ENCODE measurements at places on chromosomes 2 and 18.

GRCh38 chr2:15262792-15263191 is 298.3 kb downstream of the NBAS start:
- DNase-seq: no peak

GRCh38 chr2:203992509-203992908 is 55.9 kb downstream of the ICOS start:
- no peak for DNase-seq

- DNase-seq: no peak
These were observed 44.0 kb downstream of the ITGB6 start for GRCh38 chr2:160156100-160156499.

DNA sequence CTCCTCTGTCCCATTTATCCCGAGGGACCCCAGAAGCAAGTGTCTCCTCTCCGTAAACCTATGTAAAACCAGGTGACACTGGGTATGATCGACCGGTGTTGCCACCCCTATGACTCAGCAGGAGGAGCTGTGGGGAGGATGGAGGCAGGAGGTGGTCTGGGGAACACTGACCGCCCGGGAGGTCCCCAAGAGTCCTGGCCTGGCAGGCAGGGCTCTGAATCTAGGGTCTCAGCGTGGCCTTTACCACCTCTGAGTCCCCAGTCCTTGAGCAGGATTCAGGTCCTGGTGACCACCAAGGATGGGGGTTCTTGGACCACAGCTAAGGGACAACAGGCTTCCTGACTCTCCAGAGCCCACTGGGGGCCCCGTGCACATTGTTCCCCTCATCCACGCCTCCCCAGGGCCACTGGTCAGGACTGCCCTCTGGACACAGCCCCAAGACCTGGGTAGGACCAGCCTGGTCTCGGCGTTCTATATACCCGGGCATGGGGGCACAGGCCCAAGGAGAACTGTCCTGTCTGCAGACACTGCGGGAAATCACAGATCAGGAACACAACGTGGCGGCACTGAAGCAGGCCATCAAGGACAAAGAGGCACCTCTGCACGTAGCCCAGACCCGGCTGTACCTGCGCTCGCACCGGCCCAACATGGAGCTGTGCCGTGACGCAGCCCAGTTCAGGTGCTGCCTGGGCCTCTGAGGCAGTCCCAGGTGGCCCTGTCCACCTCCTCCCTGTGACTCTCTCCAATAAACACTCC is 4.0 kb downstream of the TEKT4 start:
- no peak for DNase-seq

DNA sequence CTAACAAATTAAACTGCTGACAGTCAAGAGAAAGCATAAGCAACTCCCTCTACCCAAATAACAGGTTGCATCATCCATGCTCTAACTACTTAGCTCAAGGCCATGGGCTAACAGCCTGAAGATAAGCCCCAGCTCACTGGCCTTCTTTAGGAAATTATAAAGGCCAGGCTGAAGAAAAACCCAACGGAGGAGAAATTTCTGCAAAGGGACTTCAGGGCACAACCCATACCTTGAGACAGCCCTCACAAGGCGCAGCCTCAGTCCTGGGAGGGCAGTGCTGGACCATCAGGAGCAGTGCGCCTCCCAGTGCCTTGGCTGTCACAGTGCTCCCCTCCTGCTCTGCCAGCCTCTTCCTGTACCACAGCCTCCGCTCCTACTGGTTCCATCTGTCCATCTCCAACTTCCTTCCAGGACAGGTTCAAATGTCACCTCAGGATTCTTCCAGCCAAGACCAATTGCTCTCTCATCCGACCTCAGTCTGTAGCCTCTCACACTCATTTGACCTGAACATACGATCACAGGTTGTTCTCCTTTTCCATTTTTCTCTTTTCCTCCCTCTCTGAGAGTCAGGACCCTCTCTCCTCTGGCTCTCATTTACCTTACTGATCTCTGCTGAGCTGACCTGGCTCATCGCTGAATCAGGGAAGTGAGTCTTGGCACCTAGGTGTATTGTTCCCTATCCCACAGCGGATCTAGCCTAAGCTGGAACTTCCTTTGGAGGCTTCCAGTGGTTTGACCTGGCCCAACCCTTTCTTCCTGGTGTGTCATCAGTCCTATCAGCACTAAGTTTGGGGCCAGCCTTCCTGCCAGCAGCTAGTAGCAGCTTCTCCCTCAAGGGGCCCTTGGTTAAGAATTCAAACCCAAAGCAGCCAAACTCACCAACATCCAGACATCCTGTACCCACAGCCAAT is 1.9 kb downstream of the MCFD2 start:
- no peak for DNase-seq

- DNase-seq: no peak
These were observed 252.5 kb upstream of the SP5 start for GRCh38 chr2:170462433-170463205.

DNA sequence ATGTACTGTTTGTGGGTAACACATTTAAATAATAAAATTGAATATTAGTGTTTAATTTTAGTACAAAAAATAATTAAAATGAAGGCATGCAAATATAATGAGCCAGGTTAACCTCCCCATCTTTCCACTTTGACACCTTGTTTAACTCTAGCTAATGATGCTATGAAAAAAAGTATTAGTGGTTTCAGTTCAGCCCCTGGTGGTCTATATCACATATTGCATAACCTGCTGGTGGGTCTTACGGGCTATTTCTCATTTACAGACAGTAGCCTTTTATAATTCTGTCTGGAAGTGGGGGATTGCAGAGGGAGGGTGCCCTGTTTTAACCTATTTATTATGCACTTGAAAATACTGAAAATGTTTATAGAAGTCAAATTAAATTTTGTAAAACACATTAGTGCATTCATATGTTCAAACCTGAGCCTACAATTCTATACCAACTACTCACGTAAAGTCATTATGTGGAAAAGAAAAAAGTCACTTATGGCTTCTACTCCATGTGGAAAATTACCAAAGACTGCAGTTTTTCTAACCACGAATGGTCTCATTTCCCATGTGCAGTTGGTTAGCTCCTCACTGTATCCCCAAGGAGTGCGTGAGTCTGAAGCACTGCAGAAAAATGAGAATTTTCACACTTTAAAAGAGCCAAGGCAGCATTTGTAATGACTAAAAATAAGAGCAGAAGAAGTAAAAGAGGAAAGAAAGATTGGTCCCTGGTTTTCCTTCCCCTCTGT is 381.0 kb downstream of the MTX2 start:
- DNase-seq: no peak

- no peak for DNase-seq
These were observed 932.2 kb upstream of the FANCL start for GRCh38 chr2:59173325-59173724.

GRCh38 chr18:45164551-45164950 is 450.7 kb upstream of the SLC14A2 start:
- DNase-seq: no peak

- DNase-seq: no peak
These were observed 22.6 kb downstream of the MTX2 start for GRCh38 chr2:176291809-176292283.

- no peak for DNase-seq
These were observed 1757.3 kb upstream of the PIK3C3 start for GRCh38 chr18:40197711-40198110.

- DNase-seq: no peak
These were observed 8.5 kb upstream of the ANKRD62 start for GRCh38 chr18:12085136-12085535.

DNA sequence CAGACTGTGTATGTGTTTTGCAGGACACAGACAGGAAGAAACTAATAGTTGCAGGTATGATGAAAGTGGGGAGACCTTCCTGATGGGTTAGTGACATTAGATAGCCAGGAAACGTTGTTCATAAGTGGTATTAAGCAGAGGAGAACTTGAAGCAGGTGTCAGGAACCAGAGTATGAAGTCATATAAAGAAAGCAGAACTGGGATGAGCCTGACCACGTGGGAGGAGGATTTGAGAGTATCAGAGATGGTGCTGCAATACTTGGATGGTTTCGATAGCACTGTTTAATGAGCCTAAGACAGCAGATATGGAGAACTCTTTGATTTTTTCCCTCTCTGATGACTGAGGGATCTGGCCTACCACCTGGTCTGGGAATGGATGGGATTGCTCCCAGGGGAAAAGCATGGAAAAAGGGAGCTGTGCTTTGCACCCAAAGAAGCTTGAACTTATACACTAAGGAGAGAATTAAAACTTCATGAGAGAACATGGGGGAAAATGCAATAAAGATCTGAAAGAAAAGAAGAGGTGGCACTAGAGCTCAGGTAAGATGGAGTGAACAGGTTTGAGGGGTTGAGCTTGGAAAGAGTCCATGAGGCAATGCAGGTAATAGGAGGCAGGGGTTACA is 226.0 kb upstream of the LRRTM1 start:
- DNase-seq: no peak

DNA sequence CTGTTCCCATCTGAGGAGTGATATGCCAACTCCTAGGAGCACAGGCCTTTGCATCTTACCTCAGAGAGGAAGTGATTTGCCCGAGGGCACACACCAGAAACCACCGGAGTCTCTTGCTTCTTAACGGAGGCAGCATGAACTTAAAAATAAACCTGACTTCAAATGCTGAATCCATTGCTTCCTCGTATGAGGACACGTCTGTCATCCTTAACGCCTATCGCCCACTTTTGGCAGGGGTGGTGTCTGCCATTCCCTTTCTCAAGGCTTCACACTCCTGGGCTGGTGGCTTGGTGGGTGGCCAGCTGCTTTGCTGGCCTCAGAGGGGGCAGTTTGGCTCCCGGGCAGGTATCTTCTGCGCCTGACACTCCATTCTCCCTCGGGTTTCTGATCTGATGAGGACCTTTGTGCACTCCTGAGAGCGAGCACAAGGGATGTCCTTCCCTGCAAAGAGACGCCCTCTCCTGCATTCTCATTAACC is 1.1 kb upstream of the PREB start:
- no peak for DNase-seq

- no peak for DNase-seq
These were observed 28.7 kb downstream of the CCDC141 start for GRCh38 chr2:179021258-179021657.

- peak; percentile 31 for DNase-seq
These were observed 23.2 kb downstream of the LAMA3 start for GRCh38 chr18:23712445-23712844.

DNA sequence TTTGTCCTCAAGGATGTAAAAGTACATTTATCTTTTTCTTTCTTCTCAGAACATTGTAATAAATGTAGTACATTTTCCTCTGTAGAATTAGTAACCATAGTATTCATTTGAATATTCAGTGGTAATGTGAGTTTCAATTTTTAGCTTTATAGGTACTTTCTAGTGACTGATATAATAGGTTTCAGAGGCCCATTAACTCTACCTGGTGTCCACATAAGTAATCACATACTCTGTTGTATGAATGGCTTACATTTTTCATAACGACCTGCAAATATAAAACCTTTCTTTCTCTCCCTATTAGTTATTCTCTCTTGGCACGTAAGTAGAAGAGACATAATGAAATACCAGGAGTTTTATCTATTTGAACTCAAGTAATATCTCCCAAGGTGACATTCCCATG is 1017.6 kb downstream of the DPP10 start:
- DNase-seq: no peak

- DNase-seq: peak; percentile 10
These were observed 97.9 kb upstream of the SERTAD2 start for GRCh38 chr2:64751286-64752260.

DNA sequence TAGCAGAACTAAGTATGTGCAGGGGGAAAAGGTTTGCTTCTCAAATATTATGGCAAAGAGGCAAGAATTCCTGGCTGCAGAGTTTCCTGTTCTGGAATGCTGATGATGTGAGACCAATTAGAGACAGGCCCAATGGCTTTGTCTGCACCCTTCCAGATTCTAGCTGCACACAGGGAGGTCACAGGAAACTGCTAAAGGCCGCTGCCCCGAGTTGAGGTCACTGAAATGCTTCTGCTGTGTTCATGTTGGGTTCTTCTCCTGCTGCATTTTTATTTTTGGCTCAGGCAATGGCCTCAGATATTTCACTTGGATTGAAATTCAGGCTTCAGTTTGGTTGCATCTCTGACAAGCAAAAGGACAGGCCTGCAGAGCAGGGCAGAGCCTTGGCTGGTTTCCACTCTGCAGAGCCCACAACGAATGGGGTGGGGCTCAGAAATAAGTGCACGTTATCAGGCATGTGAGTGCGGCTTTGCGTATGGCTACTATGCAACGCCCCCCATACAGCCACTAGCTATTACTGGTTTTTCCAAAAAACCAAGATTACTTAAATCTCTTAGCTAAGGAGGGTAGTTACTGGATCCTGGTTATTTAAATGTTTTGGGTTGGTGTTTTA is 66.9 kb upstream of the FZD5 start:
- no peak for DNase-seq

DNA sequence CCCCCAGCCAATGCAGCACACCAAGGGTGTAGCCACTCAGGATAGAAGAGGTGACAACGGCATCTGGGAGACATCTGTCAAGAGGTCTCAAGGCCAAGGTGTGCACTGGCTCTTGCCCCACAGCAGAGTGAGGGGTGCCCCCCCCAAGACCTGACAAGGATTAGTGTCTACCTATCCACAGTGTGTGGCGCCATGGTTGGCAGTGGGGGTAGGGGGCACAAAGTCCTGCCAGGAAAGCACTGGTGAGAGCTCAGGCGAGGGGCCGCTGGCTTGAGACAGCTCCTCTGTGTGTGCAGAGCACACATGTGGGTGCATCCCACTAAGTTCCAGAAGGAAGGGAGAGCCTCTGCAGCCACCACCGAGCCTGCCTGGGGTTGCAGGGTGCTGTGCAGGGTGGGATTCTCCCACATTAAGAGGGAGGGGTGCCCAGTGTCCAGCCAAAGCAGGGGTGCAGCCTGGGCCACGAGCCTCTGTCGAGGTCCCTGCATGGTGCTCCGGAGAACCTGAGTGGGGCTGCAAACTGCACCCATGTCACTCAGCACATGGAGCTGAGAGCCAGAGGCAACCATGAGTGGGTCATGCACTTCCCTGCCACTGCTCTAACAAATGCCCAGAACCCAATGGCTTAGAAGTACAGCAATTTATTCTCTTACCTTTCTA is 311.2 kb upstream of the HDAC4 start:
- no peak for DNase-seq

- DNase-seq: no peak
These were observed 2.0 kb upstream of the EN1 start for GRCh38 chr2:118849226-118850167.

DNA sequence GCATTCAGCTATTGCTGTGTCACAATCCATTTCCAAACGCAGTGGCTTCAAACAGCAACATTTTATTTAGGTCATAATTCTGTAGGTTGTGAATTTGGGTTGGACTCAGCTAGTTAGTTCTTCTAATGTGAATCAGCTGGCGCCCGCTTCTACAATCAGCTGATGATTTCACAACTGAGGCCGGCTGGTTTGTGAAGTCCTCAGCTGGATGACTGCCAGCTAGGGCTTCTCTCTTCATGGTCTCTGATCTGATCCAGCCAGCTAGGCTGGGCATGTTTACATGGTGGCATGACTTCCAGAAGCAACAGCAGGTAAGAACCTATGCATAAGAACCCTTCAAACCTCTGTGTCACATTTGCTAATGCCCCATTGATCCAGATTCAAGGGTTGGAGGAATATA is 172.0 kb downstream of the SLC4A10 start:
- DNase-seq: no peak

DNA sequence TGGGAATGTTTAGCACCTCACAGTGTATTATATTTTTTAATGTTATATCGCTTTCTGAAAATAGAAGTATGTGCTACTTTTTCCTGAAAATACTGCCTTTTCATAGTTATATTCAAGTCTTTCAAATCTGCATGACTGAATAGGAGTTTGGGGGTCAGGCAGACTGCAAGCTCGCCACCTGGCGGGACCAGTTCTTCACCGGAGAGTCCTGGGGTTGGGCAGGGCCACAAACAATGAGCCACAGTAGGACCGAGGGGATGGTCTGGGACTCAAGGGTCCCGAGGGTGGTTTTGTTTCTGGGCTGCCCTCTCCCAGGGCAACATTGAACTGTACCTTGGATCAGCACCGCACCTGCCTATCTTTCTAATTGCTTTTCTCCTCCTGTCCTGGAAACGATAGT is 70.6 kb downstream of the VWA3B start:
- DNase-seq: no peak

Data from CD4-positive, alpha-beta T cell (primary cell).